Effector memory CD8-positive, alpha-beta T cell (primary cell): ENCODE measurements at places on chromosomes 1 and 21.
A peak's percentile ranks its signal among the peaks of the same experiment; 100 is the strongest.

DNA sequence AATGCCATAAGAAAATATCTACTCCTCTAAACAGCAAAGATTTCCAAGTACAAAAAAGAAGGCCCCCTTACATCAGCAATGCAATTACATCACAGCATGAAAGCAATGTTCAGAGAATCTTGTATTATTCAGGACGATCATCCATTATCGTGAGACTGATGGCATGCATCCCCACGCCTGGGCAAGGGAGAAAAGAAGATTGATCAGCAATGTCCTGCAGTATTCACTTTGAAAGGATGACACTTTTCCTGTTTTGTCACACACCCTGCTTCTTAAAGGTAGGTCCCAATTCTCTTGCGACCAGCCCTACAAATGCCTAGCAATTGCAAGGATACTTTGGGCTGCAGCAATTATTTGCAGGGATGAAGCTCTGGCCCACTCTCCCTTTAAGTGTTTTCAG lies 108.7 kb downstream of the TOMM20 start:
- DNase-seq = no peak
- H3K4me3 ChIP-seq = no peak overlapping the region
- peaks cover 3% of the 10 kb centered on the region for H3K4me1 ChIP-seq
- H3K36me3 ChIP-seq = peaks cover 3% of the 10 kb centered on the region
- H3K27ac ChIP-seq = peak overlapping the region; percentile 14

DNA sequence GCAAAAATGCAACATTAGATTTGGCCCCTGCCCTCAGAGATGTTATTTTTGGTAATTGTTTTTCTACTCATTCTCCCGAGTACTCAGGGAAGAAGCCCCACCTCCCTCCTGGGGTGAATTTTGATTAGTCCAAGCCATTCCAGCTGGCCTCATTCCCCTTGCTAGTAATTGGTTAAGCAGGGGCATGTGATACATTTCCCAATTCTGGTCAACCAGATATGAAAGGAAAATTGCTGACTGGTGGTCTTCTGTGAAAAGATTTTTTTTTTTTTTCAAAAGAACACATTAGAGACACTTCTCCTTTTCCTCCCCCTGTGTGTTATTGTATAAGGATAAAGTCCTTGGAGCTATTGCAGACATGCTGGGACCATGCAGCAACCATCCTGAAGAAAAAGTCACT lies 71.1 kb upstream of the AKT3 start:
- no peak for DNase-seq
- no peak overlapping the region for H3K27ac ChIP-seq
- no peak overlapping the region for H3K4me3 ChIP-seq

DNA sequence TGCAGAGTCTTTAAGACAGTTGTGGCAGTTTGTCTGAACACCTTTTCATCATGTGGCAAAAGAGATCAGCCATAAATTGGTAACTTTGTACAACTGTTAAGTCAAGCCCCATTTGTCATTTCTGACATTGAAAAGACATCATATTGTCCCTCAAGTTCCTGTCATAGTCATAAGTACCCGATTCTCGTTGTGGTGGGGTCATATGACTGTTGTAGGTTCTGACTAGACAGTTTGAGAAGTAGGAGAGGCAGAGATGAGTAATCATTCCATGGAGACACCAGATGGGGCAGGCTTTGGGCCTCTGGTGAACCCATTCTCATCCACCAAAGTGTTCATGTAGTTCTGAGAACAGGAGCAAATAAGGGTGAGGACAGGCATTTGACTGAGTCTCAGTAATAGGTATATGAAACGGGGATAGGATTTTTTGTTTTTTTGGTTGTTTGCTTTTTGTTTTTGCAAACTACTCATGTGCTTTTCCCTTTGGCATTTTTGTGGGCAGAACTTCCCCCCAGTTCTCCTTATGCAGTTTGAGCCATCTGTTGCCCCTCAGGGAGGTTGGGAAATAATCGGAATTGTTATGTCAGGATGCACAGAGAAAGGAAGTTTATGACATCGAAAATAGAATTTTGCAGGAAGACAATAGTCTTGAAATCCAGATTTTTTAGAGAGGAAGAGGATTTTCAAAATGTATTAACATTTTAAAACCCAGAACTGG lies 86.9 kb upstream of the KCNE2 start:
- H3K36me3 ChIP-seq = no peaks in the 10 kb centered on the region
- no peak overlapping the region for H3K4me3 ChIP-seq

DNA sequence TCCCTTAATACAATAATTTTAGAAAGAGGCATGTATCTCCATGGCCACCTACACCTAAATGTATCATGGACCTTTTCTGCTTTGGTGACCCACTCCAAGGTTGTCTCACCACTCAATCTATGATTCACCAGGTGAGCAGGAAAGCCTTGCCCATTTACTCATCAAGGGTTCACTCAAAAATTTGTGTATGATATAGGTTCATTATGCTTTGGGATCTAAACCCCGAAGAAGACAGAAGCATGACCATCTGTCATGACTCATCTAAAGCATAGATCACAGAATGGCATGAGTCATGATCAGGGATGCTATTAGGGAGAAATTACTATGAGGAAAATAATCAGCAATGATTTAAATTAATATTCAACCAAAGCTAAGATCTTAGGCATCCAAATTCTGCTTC lies 38.5 kb downstream of the PYHIN1 start:
- no peaks in the 10 kb centered on the region for H3K27me3 ChIP-seq
- H3K36me3 ChIP-seq = peaks cover 9% of the 10 kb centered on the region
- peaks cover 14% of the 10 kb centered on the region for H3K4me1 ChIP-seq

DNA sequence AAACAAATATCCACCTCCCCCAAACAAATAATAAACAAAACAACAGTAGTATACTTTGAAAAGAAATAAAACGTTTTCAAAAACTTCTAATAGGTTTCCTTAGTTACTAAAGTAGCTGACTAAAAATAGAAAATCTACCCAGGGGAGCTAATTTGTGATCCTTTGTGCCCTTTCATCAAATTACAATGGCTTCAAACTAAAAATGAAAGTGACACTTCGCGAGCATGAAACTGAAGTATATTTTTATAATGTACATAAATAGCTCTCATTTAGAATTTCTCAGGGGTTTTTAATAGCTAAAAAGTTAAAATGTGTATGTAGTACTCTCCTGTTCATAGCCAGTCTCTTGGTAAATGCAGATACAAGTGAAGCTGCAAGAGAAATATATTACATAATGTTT lies 78.4 kb downstream of the BRINP3 start:
- no peaks in the 10 kb centered on the region for H3K36me3 ChIP-seq
- H3K27ac ChIP-seq = no peak overlapping the region
- no peak overlapping the region for H3K4me3 ChIP-seq

DNA sequence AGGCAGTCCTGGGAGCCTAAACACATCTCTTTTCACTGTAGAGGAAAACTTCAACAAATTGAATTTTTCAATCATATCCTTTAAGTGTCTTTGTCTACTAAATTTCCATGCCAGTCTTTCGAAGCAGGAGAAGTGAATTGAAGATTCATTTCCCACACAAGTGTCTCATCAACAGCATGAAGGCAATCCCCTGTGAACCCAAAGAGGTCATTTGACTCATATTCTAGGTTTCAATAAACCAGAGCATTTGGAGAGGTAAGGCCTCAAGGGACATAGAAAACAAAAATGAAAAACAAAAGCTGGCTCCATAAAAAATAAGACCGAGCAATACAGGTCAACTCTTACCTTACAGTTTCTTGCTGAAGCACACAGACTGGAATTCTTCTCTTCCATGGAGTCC lies 94.1 kb upstream of the ATP1B1 start:
- H3K36me3 ChIP-seq = no peaks in the 10 kb centered on the region
- no peaks in the 10 kb centered on the region for H3K4me1 ChIP-seq
- H3K27ac ChIP-seq = no peak overlapping the region
- no peaks in the 10 kb centered on the region for H3K27me3 ChIP-seq

- no peak overlapping the region for H3K4me3 ChIP-seq
- no peak overlapping the region for H3K27ac ChIP-seq
Observed at GRCh38 chr1:90122654-90123340, 127.9 kb downstream of the ZNF326 start.

DNA sequence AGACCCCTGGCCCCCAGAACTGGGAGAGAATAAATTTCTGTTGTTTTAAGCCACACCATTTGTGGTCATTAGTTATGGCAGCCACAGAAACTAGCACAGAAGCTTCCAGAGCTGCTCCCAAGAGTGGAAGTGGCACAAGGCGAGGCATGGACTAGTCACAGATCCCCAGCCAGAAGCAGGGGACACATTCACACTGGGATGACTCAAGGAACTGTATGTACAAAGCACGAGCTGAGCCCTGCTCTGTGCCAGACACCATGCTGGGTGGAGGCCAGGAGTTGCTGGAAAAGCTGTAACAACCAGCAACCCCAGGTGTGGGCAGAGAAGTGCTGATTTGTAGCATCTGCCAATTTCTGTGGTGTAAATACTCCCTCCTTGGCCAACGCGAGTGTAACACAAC lies 55.6 kb downstream of the TCP10L start:
- DNase-seq = no peak
- H3K36me3 ChIP-seq = peaks cover 3% of the 10 kb centered on the region
- no peaks in the 10 kb centered on the region for H3K27me3 ChIP-seq
- no peak overlapping the region for H3K4me3 ChIP-seq
- H3K27ac ChIP-seq = no peak overlapping the region

DNA sequence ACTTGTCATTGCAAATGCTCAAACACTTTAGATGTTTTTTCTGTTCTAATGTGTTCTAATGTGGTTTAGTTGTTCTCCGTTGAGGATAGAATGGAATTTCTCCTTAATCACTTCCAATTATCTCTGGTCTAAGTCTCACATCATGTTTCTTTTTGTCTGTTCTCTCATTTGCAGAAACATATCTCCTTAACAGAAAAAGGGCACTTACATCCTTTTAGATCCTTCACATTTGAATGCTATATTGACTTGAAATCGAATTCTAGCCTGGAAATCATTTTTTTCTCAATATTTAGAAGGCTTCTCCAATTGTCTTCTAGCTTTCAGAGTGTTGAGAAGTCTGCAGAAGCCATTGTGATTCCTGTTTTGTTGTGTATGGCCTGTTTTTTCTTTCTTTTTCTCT lies 7.3 kb upstream of the SAMSN1 start:
- H3K4me3 ChIP-seq = no peak overlapping the region
- no peak for DNase-seq
- H3K4me1 ChIP-seq = peaks cover 20% of the 10 kb centered on the region

DNA sequence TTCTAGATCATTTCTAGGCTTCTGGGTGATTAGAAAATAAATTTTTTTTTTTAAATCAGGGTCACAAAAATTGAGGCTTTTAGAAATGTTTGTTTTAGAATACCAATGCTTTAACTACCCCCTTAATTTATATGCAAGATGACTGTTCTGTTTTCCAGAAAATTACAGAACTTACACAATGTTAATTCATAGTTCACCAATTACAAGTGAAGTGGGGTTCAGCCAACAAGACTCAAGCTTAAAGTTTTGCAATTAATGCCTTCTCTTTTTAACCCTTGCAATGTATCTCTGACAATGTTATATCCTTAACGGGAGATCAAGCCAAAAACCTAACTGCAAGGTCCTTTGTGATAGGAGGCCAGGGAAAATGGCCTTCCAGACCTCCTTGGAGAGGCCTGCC lies 5.6 kb downstream of the PRELP start:
- peaks cover 8% of the 10 kb centered on the region for H3K4me1 ChIP-seq
- DNase-seq = no peak
- H3K27me3 ChIP-seq = peaks cover 17% of the 10 kb centered on the region
- no peak overlapping the region for H3K4me3 ChIP-seq

- DNase-seq = no peak
- no peak overlapping the region for H3K27ac ChIP-seq
- H3K4me1 ChIP-seq = no peaks in the 10 kb centered on the region
- peaks cover 47% of the 10 kb centered on the region for H3K27me3 ChIP-seq
Observed at GRCh38 chr1:65177457-65177856, 29.5 kb downstream of the AK4 start.

- H3K4me1 ChIP-seq = no peaks in the 10 kb centered on the region
- DNase-seq = no peak
- H3K27me3 ChIP-seq = peaks cover 38% of the 10 kb centered on the region
- no peak overlapping the region for H3K4me3 ChIP-seq
- H3K36me3 ChIP-seq = no peaks in the 10 kb centered on the region
- H3K27ac ChIP-seq = no peak overlapping the region
Observed at GRCh38 chr1:170592591-170593111, 60.7 kb downstream of the GORAB start.

DNA sequence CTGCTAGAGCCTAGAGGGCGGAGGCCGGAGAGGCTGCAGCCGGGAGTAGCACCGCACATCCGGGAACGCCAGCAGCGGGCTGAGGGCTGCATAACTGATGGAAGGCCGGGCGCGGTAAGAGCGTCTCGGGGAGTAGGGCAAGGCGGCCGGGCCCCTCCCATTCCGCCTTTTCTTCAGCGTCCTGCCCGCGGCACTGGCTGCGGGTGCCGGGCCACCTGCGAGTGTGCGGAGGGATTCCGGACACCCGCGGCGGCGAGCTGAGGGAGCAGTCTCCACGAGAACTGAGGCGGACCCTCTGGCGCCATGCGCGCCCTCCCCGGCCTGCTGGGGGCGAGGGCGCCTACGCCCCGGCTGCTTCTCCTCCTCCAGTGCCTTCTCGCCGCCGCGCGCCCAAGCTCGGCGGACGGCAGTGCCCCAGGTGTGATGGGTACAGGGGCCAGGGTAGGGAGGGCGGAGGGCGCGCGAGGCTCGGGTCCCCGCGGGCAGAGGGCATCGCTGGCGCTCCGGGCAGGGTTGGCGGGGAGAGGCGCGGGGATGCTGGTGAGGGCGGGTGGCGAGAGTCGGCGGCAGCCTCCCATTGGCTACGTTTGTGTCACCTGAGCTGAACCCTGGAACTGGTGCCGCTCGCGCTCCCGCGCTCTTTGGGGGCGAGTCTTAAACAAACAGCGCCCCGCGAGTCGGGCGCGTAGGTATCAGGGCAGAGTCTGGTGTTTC lies 334.4 kb downstream of the SRGAP2C start:
- H3K4me1 ChIP-seq = peaks cover 43% of the 10 kb centered on the region
- peaks cover 4% of the 10 kb centered on the region for H3K36me3 ChIP-seq
- peak overlapping the region; percentile 88 for H3K27ac ChIP-seq
- H3K4me3 ChIP-seq = peak overlapping the region; percentile 91
- peak; percentile 73 for DNase-seq

DNA sequence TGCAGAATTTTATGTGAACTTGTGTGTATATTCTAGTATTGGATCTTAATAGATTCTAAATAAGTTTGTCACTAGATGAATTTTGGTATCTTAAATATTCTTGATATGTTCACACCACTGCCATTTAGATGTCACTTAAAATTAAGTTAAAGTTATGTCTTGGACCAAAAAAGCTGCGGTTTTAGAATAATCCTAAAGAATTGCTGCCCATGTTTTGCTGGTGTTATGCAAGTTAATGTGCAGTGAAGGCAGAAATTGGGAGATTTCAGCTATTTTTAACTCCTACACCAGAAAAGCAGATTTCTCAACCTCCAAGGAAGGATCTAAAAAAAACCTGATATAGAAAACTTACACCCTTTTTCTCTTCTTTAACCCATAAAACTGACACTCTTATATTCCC lies 757 bp downstream of the ACADM start:
- no peak for DNase-seq
- peaks cover 30% of the 10 kb centered on the region for H3K4me1 ChIP-seq
- H3K27ac ChIP-seq = peak overlapping the region; percentile 99
- peak overlapping the region; percentile 98 for H3K4me3 ChIP-seq
- H3K36me3 ChIP-seq = peaks cover under 1% of the 10 kb centered on the region

GRCh38 chr1:82405333-82405732 lies 604.6 kb downstream of the ADGRL2 start:
- no peaks in the 10 kb centered on the region for H3K36me3 ChIP-seq
- H3K4me1 ChIP-seq = no peaks in the 10 kb centered on the region
- H3K4me3 ChIP-seq = no peak overlapping the region
- H3K27me3 ChIP-seq = no peaks in the 10 kb centered on the region
- no peak for DNase-seq

- H3K4me1 ChIP-seq = peaks cover 39% of the 10 kb centered on the region
- no peaks in the 10 kb centered on the region for H3K27me3 ChIP-seq
- no peak overlapping the region for H3K27ac ChIP-seq
Observed at GRCh38 chr1:45012639-45013278, 705 bp downstream of the UROD start.

GRCh38 chr1:230701895-230702768 lies 11.8 kb downstream of the AGT start:
- H3K4me3 ChIP-seq = no peak overlapping the region
- H3K27ac ChIP-seq = no peak overlapping the region
- H3K36me3 ChIP-seq = no peaks in the 10 kb centered on the region
- peaks cover 41% of the 10 kb centered on the region for H3K27me3 ChIP-seq
